CD4-positive, alpha-beta T cell treated with Interleukin-1 beta for 1 hour (primary cell): ENCODE measurements at places on chromosomes 7 and 10.

DNA sequence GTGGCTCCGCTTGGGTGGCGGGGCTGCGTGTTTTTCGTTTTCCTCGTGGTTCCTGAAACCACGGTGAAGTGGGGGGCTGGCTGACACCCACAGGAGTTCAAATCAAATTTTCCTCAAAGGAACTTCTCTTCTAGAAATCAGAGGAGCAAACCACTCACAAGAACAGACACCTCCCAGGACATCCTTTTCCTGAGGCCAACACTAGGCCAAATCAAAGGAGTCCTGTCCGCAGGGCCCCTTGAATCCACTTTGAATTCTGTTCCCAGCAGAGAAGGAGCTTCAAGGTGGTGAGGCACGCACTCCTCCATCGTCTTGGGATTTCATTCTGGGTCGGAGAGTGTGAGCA is 29.9 kb upstream of the ZNF273 start:
- DNase-seq: no peak

GRCh38 chr7:131336956-131337355 is 9.3 kb downstream of the MKLN1 start:
- DNase-seq: no peak

DNA sequence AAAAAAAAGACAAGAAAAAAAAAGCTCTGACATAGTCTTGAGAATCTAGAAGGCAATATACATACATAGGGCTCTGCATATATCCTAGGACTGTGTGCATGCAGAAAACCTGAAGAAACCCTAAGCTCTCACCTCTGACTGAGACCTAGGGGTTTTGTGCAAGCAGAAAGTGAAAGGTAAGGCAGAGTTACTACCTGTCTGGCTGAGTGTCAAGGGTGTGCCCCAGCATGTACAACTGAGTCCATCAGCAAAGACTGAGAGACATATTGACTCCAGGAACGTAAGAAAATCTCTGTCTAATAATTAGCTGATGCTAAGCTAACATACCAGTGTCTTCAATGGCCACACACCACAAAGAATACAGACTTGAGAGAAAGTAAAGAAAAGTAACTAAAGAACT is 16.3 kb upstream of the HNRNPH3 start:
- DNase-seq: no peak

DNA sequence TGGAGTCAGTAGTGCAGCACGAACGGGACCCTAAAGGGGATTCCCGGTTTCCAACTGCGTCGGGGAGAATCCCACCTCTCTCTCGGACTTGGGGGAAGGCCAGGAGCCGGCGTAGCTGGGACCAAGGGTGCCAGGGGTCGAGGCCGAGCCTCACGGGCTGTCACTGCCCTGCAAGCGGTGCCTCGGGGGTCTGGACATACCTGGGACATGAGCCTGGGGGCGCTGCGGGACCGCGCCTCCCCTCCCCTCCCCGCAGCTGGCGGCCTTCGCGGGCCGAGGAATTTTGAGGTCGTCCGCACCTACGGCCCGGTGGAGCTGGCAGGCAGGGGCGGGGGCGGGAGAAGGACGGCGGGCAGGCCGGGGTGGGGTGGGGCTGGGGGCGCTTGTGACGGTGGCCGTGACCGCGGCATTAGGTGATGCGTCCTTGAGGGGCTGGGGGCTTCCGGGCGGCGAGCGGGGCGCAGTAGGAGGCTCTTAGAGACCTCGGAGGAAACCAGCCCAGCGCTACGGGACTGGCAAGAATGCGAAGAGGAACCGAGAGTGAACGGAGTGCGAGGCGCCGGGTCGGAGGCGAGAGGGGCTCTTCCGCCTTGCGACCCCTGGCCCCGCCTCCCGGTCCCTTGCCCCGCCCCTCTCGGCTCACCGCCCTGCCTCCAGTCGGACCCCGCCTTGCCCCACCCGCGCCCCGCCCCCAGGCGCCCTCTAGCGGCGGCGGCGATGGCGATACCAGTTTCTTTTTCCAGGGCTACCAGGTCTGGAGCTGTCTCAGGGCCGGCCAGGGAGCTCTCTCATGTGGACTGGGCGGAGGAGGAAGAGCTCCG is 48.3 kb downstream of the NPVF start:
- peak; percentile 95 for DNase-seq

GRCh38 chr10:5762531-5762930 is 50.7 kb downstream of the GDI2 start:
- no peak for DNase-seq

GRCh38 chr7:105775580-105775979 is 100.8 kb downstream of the ATXN7L1 start:
- no peak for DNase-seq

DNA sequence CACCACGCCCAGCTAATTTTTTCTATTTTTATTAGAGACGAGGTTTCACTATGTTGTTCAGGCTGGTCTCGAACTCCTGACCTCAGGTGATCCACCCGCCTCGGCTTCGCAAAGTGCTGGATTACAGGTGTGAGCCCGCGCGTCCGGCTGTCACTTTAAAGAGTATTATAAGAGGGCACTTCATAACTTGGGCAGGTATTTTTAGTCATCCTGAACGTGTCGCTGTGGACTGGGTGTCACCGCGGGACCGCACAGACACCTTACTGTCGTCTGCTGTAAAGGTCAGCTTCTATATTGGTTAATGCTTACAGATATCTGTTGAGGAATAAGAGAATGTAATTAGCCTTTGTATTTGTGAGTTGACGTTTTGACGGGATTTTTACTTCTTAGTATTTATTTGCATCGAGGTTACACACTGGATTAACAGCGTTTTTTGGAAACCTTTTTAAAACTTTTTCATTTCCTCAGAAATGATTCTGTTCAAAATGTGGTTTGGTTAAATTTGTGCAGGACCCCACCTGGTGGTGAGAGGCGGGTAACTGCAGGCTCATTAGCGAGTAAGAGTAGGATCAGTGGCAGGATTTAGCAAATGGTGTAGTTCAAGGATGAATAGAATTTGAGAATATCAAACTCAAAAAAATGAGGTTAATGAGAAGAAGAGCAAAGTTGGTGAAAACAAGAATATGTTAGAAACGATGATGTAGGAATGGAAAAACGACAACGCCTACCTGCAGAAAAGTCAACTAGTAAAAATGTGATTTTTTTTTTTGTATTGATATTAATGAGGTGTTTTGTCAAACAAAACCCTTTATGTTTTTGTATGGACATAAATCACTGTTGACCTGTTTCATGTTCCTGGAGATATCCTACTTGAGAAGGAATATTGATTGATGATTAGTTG is 3.2 kb downstream of the DNAJB6 start:
- DNase-seq: peak; percentile 78

DNA sequence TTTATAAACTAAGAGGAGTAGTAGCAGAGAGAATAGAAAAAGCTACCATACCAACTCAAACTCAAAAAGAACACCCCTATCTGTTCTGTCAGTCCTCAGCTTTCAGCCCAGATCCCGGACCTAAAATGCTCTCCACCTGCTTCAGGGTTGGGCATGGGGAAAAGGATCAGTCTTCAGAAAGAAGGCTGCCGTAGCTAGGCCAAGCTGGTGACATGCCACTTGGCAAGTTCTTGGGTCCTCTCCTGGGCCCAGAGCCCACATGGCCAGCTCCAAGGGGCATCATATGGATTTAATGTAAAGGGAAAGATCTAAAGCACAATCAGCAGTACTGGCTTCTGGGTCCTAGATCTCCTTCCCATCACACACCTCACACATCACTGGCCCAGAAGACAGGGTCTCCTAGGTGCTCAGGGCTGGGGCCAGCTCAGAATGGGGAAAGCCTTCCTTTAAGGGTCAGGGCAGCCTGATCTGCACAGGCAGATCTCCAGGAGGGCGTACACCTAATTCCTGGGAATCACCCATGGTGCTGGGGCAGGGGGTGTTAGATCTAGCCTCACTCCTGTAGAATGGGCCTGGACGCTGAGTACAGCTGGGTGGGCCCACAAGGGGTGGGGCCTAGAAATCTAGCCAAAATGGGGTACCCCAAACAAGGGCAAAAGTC is 2.5 kb downstream of the VAX1 start:
- DNase-seq: no peak

GRCh38 chr7:132739271-132739955 is 163.1 kb upstream of the PLXNA4 start:
- DNase-seq: no peak

DNA sequence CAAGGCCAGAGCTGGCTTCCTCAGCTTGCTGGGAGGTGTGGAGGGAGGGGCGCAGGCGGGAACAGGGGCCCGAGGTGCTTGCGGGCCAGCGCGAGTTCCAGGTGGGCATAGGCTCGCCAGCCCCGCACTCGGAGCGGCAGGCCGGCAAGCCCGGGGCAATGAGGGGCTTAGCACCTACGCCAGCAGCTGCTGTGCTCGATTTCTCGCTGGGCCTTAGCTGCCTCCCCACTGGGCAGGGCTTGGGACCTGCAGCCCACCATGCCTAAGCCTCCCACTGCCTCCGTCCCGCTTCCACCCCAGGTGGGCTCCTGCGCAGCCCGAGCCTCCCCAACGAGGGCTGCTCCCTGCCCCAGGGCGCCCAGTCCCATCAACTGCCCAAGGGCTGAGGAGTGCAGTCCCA is 25.9 kb upstream of the MAT1A start:
- DNase-seq: no peak

DNA sequence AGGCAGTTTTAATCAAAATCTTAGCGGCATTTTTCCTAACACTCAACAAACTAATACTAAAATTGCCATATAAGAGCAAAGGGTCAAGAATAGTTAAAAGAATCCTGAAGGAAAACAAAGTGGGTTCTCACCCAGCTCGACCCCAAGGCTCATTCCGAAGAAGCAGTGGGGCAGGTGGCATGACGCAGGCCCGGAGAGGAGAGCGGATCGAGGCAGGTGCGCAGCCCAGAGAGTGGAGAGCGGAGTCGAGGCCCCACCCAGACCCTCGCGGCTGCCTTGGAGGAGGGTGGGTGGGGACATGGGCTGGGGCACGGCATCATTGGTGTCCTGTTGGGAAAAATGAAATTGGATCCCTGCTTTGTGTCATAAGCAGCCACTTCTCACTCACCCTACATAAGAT is 109.8 kb downstream of the INPP5A start:
- DNase-seq: no peak

DNA sequence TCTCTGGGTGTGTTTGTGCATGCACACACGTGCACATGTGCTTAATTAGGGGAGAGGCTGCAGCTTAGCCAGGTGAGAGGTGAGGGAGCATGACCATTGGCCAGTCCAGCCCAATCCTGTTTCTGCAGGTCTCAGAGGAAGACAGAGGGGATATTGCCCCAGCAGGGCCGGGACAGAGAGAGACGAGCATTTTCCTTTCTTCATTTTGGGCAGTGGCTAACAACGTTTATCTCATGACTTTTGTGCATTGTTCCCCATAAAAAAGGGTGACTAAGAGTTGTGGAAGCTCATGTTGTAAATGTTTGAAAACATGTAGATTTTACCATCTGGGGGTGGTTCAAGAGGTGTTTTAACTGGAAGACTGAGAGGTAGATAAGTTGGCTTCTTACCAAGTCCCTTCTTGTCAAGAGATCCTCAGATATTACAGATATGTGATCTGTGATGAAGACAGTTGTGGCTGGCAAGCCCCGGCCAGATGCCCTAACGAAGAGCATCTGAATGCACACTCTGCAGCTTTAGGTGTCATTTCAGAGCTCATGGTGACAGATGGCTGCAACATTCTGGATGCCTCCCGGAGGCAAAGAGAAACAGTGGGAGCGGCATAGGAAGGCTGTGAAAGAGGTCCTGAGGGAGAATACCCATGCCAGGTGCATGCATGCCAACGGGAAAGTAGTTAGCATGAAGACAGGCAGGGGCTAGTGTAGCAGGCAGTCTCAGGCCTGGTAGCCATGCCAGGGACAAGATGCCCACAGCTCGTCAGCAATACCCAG is 16.7 kb upstream of the DMBT1 start:
- DNase-seq: no peak

- no peak for DNase-seq
These were observed 484 bp upstream of the MSRB2 start for GRCh38 chr10:23094786-23095403.

GRCh38 chr7:66668677-66669076 is 40.0 kb downstream of the KCTD7 start:
- no peak for DNase-seq

- no peak for DNase-seq
These were observed 212.6 kb downstream of the CACNA2D1 start for GRCh38 chr7:82230811-82231581.

DNA sequence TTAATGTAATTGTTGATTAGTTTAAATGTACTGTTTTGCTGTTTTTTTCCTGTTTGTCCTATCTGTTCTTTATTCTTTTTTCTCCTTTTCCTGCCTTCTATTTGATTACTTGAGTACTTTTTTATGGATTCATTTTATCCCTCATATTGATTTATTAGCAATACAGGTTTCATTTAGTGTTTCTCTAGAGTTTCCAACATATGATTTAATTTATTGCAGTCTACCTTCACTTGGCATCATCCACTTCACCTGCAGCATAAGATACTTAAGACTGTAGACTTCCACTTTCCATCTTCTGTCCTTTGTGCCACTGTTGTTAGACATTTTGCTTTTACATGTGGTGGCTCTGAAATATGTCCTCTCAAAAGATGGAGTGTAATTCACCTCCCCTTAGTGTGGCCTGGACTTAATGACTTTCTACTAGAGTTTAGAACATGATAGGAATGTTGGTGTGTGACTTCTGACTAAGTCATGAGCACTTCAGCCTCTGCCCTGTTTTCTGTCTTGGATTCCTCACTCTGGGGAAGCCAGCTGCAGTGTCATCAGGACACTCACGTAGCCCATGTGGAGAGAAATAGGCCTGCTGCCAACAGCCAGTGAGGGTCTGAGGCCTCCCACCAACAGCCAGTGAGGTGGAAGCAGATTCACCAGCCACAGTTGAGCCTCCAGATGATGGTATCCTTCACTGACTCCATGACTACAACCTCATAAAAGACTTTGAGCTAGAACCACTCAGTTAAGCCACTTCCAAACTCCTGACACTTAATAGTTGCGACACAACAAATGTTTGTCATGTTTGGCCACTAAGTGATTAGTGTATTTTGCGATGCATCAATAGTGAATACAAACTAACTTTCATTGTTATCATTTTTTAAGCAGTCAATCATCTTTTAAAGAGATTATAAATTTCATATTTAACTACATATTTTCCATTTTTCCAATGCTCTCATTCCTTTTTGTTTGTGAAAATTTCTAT is 643.5 kb upstream of the DPP6 start:
- no peak for DNase-seq

- no peak for DNase-seq
These were observed 51.0 kb downstream of the CAV1 start for GRCh38 chr7:116575853-116576252.

GRCh38 chr7:98105942-98106544 is 619 bp upstream of the LMTK2 start:
- DNase-seq: no peak
